ENCODE measurements at places on chromosomes 11 and 22. TPM values are rescaled to one million over a fixed set of nuclear protein-coding genes. Genes with fewer than 3 reads are reported as not detected.

Gene SCN3B
- 0.11 TPM for polyA plus RNA-seq

Gene WNT7B
- polyA plus RNA-seq: 0.04 TPM

Gene IL17RA
- 8.2 TPM for polyA plus RNA-seq

Gene OR51B4
- 0.33 TPM for polyA plus RNA-seq

Gene OR9G4
- polyA plus RNA-seq: not detected

Gene P2RX6
- 0.20 TPM for polyA plus RNA-seq

Gene TREH
- 0.50 TPM for polyA plus RNA-seq

Gene CSNK2A3
- 1.5 TPM for polyA plus RNA-seq

Gene YPEL1
- polyA plus RNA-seq: 1.9 TPM

Gene PANX2
- polyA plus RNA-seq: 1.1 TPM

Gene RIMBP3C
- not detected for polyA plus RNA-seq

Gene SPON1
- not detected for polyA plus RNA-seq

Gene FGF19
- 0.16 TPM for polyA plus RNA-seq

Gene SLCO2B1
- polyA plus RNA-seq: 19.8 TPM

Gene LRRC55
- not detected for polyA plus RNA-seq

Gene PRG2
- polyA plus RNA-seq: not detected

Gene GP1BB
- not detected for polyA plus RNA-seq

Gene IGLL1
- polyA plus RNA-seq: not detected

Gene OSM
- not detected for polyA plus RNA-seq

Gene EHF
- 0.04 TPM for polyA plus RNA-seq

Gene CHRM1
- not detected for polyA plus RNA-seq

Gene SLC35C1
- polyA plus RNA-seq: 2.6 TPM

Gene OR52N4
- 0.30 TPM for polyA plus RNA-seq

Gene FJX1
- polyA plus RNA-seq: 0.40 TPM

Gene MUC15
- 18.0 TPM for polyA plus RNA-seq

Gene DERL3
- not detected for polyA plus RNA-seq

Gene F2
- polyA plus RNA-seq: 1,074 TPM

Gene BEST1
- 2.3 TPM for polyA plus RNA-seq

Gene CALCA
- not detected for polyA plus RNA-seq

Gene RFPL1
- polyA plus RNA-seq: not detected

Gene OR4S1
- polyA plus RNA-seq: not detected

Gene SLC6A5
- not detected for polyA plus RNA-seq

Gene TSSK2
- not detected for polyA plus RNA-seq

Gene SLC22A12
- polyA plus RNA-seq: not detected

Gene SPDYC
- 0.26 TPM for polyA plus RNA-seq

Gene SLC22A8
- 0.05 TPM for polyA plus RNA-seq

Gene MAML2
- polyA plus RNA-seq: 25.9 TPM

Gene GAS2
- polyA plus RNA-seq: 26.0 TPM

Gene TUBA8
- 0.69 TPM for polyA plus RNA-seq

Gene MUC2
- under 0.01 TPM for polyA plus RNA-seq

Gene OR2AG2
- polyA plus RNA-seq: not detected

Gene GGTLC2
- not detected for polyA plus RNA-seq

Gene TMEM191B
- 7.3 TPM for polyA plus RNA-seq

Gene OR56A1
- not detected for polyA plus RNA-seq

Gene CD44
- 0.11 TPM for polyA plus RNA-seq

Gene C11orf42
- not detected for polyA plus RNA-seq

Gene CCDC179
- polyA plus RNA-seq: not detected

Gene TSGA10IP
- polyA plus RNA-seq: not detected

Gene NLRP14
- polyA plus RNA-seq: not detected

Gene MMP1
- polyA plus RNA-seq: 0.30 TPM

Gene OR9Q2
- polyA plus RNA-seq: not detected

Gene WEE1
- polyA plus RNA-seq: 24.2 TPM

Gene C11orf86
- polyA plus RNA-seq: 0.18 TPM

Gene B3GAT1
- polyA plus RNA-seq: not detected

Gene BLID
- not detected for polyA plus RNA-seq

Gene MFRP
- not detected for polyA plus RNA-seq

Data from HepG2 (cell line).